SJSA1 (cell line): ENCODE measurements at places on chromosomes 11 and 22. TPM values are rescaled to one million over a fixed set of nuclear protein-coding genes. Genes with fewer than 3 reads are reported as not detected.

GRCh38 chr22:41215926-41216325, 10.8 kb downstream of the L3MBTL2 start:
- DNase-seq = no peak

DNA sequence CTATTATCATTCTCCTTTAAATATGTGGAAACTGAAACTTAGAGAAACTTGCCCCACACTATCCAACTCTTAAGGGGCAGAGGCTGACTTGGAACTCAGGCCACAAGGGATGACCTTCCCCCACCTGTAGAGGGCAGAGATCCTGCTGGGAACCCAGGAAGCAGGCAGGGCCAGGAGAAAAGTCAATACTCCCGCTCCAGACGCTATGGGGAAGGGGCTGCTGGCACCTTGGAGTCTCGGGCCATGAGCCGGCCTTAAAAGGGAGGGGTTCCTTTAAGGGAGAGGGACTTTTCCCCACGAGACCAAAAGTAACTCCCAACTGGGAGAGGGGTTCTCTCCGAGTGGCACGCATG, 620 bp upstream of the ANO5 start:
- DNase-seq = no peak

DNA sequence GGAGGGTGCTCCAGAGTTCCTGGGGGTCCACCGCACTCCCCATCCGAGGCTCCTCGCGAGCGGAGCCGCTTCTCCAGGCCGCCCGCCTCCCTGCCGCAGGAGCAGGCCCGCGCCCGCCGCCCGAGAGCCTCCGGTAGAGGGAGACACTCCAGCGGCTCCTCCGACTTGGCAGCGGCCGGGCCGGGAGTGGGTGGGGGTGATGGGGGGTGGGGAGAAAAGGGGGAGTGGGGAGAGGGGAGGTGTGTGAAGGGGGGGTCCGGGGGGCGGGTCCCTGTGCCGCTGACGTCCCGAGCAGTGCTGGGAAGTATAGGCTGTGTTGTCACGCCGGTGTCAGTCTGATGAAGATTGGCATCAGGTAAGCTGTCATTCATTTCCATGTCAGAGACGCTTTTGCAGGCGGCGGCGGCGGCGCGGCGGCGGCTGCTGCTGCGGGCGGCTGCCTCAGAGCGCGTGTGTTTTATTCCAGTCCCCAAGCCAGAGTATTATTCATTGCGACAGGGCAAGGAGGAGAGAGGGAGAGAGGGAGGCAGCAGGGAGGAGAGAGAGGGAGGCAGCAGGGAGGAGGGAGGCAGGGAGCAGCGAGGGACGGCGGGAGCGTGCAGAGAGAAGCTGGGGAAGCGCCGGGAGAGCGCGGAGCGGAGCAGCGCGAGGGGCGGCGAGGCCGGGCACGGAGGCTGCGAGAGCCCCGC, at the start of gene PKNOX2:
Gene PKNOX2 (plus strand): TSS at position 330 of the 689 bp plus-strand sequence. CDS start 186,555 bp downstream, outside the sequence.
- DNase-seq = peak; percentile 9

The F2 gene
- not detected in 2 replicates for total RNA-seq

The NPAS4 gene
- total RNA-seq = 1.3 and 2.2 TPM in 2 replicates

The RASSF10 gene
- total RNA-seq = not detected in 2 replicates

The OR51T1 gene
- not detected in 2 replicates for total RNA-seq
